Myometrial cell (primary cell): ENCODE measurements at places on chromosomes 7 and 10. TPM values are rescaled to one million over a fixed set of nuclear protein-coding genes. Genes with fewer than 3 reads are reported as not detected.

The RASA4B gene
- 3.2 and 5.8 TPM in 2 replicates for total RNA-seq

The NCF1 gene
- total RNA-seq = not detected in 2 replicates

The TMEM26 gene
- total RNA-seq = under 0.01 and 0.18 TPM in 2 replicates

The TAS2R4 gene
- not detected in 2 replicates for total RNA-seq

The CNPY1 gene
- not detected in 2 replicates for total RNA-seq

The CDCA7L gene
- 36.3 and 44.7 TPM in 2 replicates for total RNA-seq

The NEUROD6 gene
- total RNA-seq = not detected in 2 replicates

The SOSTDC1 gene
- total RNA-seq = 0.29 TPM in 1 of 2 replicates, not detected in the other

The UNC5B gene
- total RNA-seq = 18.8 and 21.3 TPM in 2 replicates

The NEURL1 gene
- total RNA-seq = not detected in 2 replicates

The ZSCAN25 gene
- 7.3 and 18.5 TPM in 2 replicates for total RNA-seq

The DNAJB9 gene
- total RNA-seq = 13.5 and 23.0 TPM in 2 replicates

The DRGX gene
- total RNA-seq = not detected in 2 replicates

The CYP26A1 gene
- total RNA-seq = 0.18 TPM in 1 of 2 replicates, not detected in the other

The PLCE1 gene
- total RNA-seq = 2.3 and 3.5 TPM in 2 replicates

The NUTM2E gene
- total RNA-seq = not detected in 2 replicates

The EMX2 gene
- total RNA-seq = 3.2 and 4.6 TPM in 2 replicates

The TMEM213 gene
- not detected in 2 replicates for total RNA-seq

The LEP gene
- not detected in 2 replicates for total RNA-seq

The MPLKIP gene
- 57.2 and 83.9 TPM in 2 replicates for total RNA-seq

The KNDC1 gene
- total RNA-seq = 0.58 and 2.7 TPM in 2 replicates

The PNLIPRP3 gene
- not detected in 2 replicates for total RNA-seq

The EBF3 gene
- total RNA-seq = under 0.01 TPM in 1 of 2 replicates, not detected in the other

The ENKUR gene
- not detected in 2 replicates for total RNA-seq

The ITIH5 gene
- not detected in 2 replicates for total RNA-seq

The CYP2C9 gene
- not detected in 2 replicates for total RNA-seq

The SSC4D gene
- total RNA-seq = 1.8 and 2.0 TPM in 2 replicates

The RPEL1 gene
- under 0.01 TPM in 1 of 2 replicates, not detected in the other for total RNA-seq

The C10orf53 gene
- total RNA-seq = not detected in 2 replicates

The FOXI2 gene
- not detected in 2 replicates for total RNA-seq

The C7orf57 gene
- total RNA-seq = 0.18 TPM in 1 of 2 replicates, not detected in the other

The BMPR1A gene
- 22.2 and 24.5 TPM in 2 replicates for total RNA-seq

The UPK3BL2 gene
- not detected in 2 replicates for total RNA-seq

The MKX gene
- total RNA-seq = 6.7 and 7.5 TPM in 2 replicates

The CTAGE15 gene
- not detected in 2 replicates for total RNA-seq

The ICA1 gene
- total RNA-seq = 0.71 and 2.3 TPM in 2 replicates

The GBX1 gene
- total RNA-seq = not detected in 2 replicates

The OPN1SW gene
- not detected in 2 replicates for total RNA-seq

The TRIL gene
- under 0.01 TPM in 1 of 2 replicates, not detected in the other for total RNA-seq

The ANKRD61 gene
- not detected in 2 replicates for total RNA-seq

The POU6F2 gene
- total RNA-seq = not detected in 2 replicates

The CC2D2B gene
- total RNA-seq = 0.29 TPM in 1 of 2 replicates, not detected in the other

The PLPP4 gene
- 0.89 TPM in 1 of 2 replicates, not detected in the other for total RNA-seq

The DPYSL4 gene
- 2.8 and 4.0 TPM in 2 replicates for total RNA-seq

The WNT8B gene
- not detected in 2 replicates for total RNA-seq

The CCDC6 gene
- 25.9 and 32.6 TPM in 2 replicates for total RNA-seq

The TMEM196 gene
- not detected in 2 replicates for total RNA-seq

The PPP1R3C gene
- total RNA-seq = 12.7 and 22.5 TPM in 2 replicates

The SEMA3E gene
- total RNA-seq = 0.35 TPM in 1 of 2 replicates, not detected in the other

The CHN2 gene
- 2.6 TPM in 1 of 2 replicates, not detected in the other for total RNA-seq

The CRYGN gene
- not detected in 2 replicates for total RNA-seq
